HCT116 (cell line): ENCODE measurements at places on chromosomes 12 and 14. TPM values are rescaled to one million over a fixed set of nuclear protein-coding genes. Genes with fewer than 3 reads are reported as not detected.
A peak's percentile ranks its signal among the peaks of the same experiment; 100 is the strongest.

GRCh38 chr14:24434036-24434435, 4.3 kb downstream of the KHNYN start:
- peaks cover 27% of the 10 kb centered on the region; the same call in 1 of the 2 replicates for H3K36me3 ChIP-seq
- H3K4me1 ChIP-seq: peaks cover 25% of the 10 kb centered on the region
- DNase-seq: no peak
- no peaks in the 10 kb centered on the region for H3K27me3 ChIP-seq

GRCh38 chr14:90159688-90160087, 96.7 kb upstream of the PSMC1 start:
- no peak overlapping the region for H3K4me3 ChIP-seq
- no peaks in the 10 kb centered on the region for H3K27me3 ChIP-seq
- no peaks in the 10 kb centered on the region for H3K4me1 ChIP-seq

DNA sequence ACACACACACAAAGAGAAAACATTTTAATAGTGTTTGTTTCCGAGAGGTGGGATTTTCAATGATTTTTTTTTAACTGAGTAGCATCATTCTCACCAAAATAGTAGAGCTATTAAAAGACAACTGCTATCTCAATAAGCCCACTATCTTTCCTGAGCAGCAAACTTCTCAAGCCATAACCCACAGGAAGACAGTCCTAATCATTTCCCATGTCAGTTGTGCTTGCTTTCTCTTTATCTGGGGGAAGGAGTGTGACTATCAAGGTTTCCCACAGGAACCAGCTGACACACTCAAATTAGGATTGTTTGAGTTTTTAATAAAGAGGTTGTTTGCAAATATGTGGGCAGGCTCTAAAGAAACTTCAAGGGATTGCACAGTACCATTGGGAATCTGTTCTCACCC, 4.9 kb upstream of the MAX start:
- no peaks in the 10 kb centered on the region for H3K36me3 ChIP-seq
- no peaks in the 10 kb centered on the region for H3K27me3 ChIP-seq
- no peak for DNase-seq

GRCh38 chr12:105812366-105812765, 326.4 kb downstream of the NUAK1 start:
- no peak overlapping the region for H3K27ac ChIP-seq
- no peaks in the 10 kb centered on the region for H3K4me1 ChIP-seq
- 0 out of 2 replicates have a peak, but pooled peaks cover 5% of the 10 kb centered on the region for H3K27me3 ChIP-seq
- H3K4me3 ChIP-seq: no peak overlapping the region

- no peak overlapping the region for H3K27ac ChIP-seq
- no peaks in the 10 kb centered on the region for H3K36me3 ChIP-seq
- no peak overlapping the region for H3K4me3 ChIP-seq
- no peaks in the 10 kb centered on the region for H3K4me1 ChIP-seq
- no peak for DNase-seq
Observed at GRCh38 chr14:20781803-20782202, 735 bp downstream of the RNASE6 start.

GRCh38 chr12:78035901-78036606, 205.4 kb downstream of the NAV3 start:
- H3K27me3 ChIP-seq: no peaks in the 10 kb centered on the region
- H3K4me3 ChIP-seq: no peak overlapping the region
- no peaks in the 10 kb centered on the region for H3K4me1 ChIP-seq
- no peak for DNase-seq

- no peak overlapping the region for H3K27ac ChIP-seq
- no peaks in the 10 kb centered on the region for H3K27me3 ChIP-seq
- peaks cover 7% of the 10 kb centered on the region for H3K4me1 ChIP-seq
- 0 out of 2 replicates have a peak, but pooled peaks cover 4% of the 10 kb centered on the region for H3K36me3 ChIP-seq
- no peak overlapping the region for H3K4me3 ChIP-seq
- no peak for DNase-seq
Observed at GRCh38 chr12:122412851-122413433, 9.5 kb downstream of the CLIP1 start.

- no peaks in the 10 kb centered on the region for H3K27me3 ChIP-seq
- H3K27ac ChIP-seq: peak overlapping the region; percentile 64
- no peak for DNase-seq
- H3K4me3 ChIP-seq: peak overlapping the region; percentile 96
- H3K4me1 ChIP-seq: peaks cover 14% of the 10 kb centered on the region
Observed at GRCh38 chr14:23285530-23286019, 357 bp downstream of the HOMEZ start.

- H3K36me3 ChIP-seq: peaks cover 10% of the 10 kb centered on the region; the same call in 1 of the 2 replicates
- no peak overlapping the region for H3K4me3 ChIP-seq
- no peaks in the 10 kb centered on the region for H3K27me3 ChIP-seq
- no peak overlapping the region for H3K27ac ChIP-seq
- no peak for DNase-seq
- no peaks in the 10 kb centered on the region; the same call in 1 of the 2 replicates for H3K4me1 ChIP-seq
Observed at GRCh38 chr14:69464379-69464778, 20.1 kb upstream of the PLEKHD1 start.

DNA sequence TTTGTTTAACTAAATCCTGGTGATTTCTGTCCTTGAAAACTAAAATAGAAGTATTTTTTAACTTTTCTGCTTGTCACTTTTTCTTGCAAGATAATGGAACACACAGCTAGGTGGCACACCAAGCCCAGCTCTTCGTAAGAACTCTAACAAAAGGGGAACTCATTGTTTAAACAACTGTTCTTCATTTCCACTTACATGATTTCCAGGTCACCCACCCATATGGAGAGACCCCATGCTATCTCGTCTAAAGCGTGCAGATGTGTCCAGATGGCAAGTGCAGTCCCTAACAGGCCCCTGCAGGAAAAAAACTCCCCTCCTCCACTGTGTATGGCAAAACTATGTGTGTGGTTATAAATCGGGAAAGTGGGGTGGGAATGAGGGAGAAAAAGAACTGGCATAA, 43.3 kb upstream of the NT5DC3 start:
- no peak overlapping the region for H3K4me3 ChIP-seq
- no peak for DNase-seq
- no peaks in the 10 kb centered on the region for H3K27me3 ChIP-seq
- H3K4me1 ChIP-seq: no peaks in the 10 kb centered on the region

DNA sequence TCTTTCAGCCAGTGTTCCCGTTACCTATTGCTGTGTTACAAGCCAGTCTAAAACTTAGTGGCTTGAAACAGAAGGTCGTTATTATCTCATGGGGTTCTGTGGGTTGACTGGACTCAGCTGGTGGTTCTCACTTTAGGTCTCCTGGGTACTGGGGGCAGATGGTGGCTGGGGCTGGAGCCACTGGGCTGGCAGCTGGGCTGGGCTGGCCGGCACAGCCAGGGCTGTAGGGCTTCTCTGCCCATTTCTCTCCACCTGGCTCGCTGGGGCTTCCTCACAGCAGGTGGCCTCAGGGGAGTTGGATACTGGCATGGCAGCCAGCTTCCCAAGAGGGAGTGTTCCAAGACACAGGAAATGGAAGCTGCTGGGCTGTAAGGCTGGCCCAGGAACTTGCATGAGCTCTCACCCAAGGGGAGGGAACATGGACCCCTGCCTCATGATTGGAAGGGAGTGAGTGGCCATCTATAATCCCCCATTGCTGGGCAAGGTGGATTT, 27.0 kb downstream of the TUNAR start:
- no peaks in the 10 kb centered on the region for H3K4me1 ChIP-seq
- H3K36me3 ChIP-seq: no peaks in the 10 kb centered on the region
- no peak for DNase-seq

GRCh38 chr12:55745361-55746173, 2.6 kb downstream of the GDF11 start:
- no peak overlapping the region for H3K27ac ChIP-seq
- H3K4me1 ChIP-seq: peaks cover 27% of the 10 kb centered on the region
- no peak for DNase-seq

- peak; percentile 43 for DNase-seq
- no peaks in the 10 kb centered on the region for H3K36me3 ChIP-seq
- no peaks in the 10 kb centered on the region for H3K27me3 ChIP-seq
Observed at GRCh38 chr12:88854260-88854659, 274.0 kb upstream of the KITLG start.

DNA sequence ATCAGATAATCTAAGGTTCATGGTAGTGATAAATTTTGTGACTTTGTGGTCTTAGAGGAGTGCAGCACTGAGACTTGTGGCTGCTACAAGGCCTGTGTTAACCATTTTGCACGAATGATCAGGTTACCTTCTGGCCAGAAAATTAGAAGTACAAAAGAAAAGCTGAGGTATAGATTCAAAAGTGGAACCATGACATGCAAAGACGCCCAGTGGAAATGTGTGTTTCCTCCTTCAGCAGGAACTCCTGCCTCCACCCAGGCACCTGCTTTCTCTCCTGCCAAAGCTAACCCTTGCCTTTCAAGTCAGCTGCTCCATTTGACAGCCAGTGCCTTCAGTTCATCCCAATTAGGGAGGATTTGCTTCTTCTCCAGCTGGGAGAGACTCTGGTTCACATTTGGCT, 10.1 kb downstream of the PDE6H start:
- H3K27me3 ChIP-seq: no peaks in the 10 kb centered on the region
- H3K4me1 ChIP-seq: no peaks in the 10 kb centered on the region
- H3K4me3 ChIP-seq: no peak overlapping the region
- H3K36me3 ChIP-seq: no peaks in the 10 kb centered on the region
- no peak overlapping the region for H3K27ac ChIP-seq
- no peak for DNase-seq

- peak overlapping the region; percentile 64; the same call in 1 of the 2 replicates for H3K4me3 ChIP-seq
- peaks cover 25% of the 10 kb centered on the region; the same call in 1 of the 2 replicates for H3K4me1 ChIP-seq
- DNase-seq: no peak
- H3K27me3 ChIP-seq: 0 out of 2 replicates have a peak, but pooled peaks cover 2% of the 10 kb centered on the region
- H3K36me3 ChIP-seq: no peaks in the 10 kb centered on the region
Observed at GRCh38 chr12:48183876-48184548, 568 bp downstream of the CCDC184 start.

The OR6C2 gene
- total RNA-seq: not detected

The CMA1 gene
- total RNA-seq: not detected

The SLC22A17 gene
- total RNA-seq: 5.9 TPM

The RPS29 gene
- total RNA-seq: 1,825 TPM

The PRH2 gene
- not detected for total RNA-seq

The ESPL1 gene
- 50.3 TPM for total RNA-seq

The NELL2 gene
- 1.1 TPM for total RNA-seq
